ENCODE measurements at places on chromosomes 5 and 9.

GRCh38 chr5:174521449-174521848 lies 202.9 kb upstream of the MSX2 start:
- DNase-seq, result no peak

GRCh38 chr9:108636013-108636412 lies 219.8 kb downstream of the ACTL7B start:
- DNase-seq, result no peak

DNA sequence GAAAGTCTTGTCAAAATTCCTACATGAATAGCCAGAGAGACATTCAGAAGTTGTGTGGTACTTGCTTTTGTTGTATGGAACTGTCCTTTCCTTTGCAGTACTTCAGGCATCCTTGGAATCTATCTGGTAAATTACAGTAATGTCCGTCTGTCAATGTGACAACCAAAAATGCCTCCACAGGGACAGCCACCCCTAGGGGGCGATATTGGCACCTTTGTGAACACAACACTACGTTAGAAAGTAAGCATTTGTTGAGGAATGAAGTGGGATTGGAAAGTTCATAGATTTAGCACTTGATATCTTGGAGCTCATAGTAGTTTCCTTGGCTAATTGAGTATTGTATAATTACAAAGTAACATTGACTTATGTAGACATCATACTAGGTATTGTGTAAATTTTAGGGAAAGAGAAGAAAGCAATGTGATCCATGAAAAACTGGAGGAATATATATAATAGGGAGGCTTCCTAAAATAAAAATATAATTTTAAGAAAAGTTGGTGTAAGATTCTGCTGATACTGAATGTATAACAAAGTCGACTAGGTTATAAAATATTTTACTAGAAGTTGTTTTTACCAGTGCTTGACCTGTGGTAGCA lies 32.7 kb downstream of the TMEFF1 start:
- peak; percentile 55 for DNase-seq

GRCh38 chr9:111413996-111414395 lies 70.2 kb downstream of the ECPAS start:
- no peak for DNase-seq
